ENCODE measurements at places on chromosomes 12 and 14.

GRCh38 chr14:76927971-76928700, 100.4 kb downstream of the IRF2BPL start:
- DNase-seq = no peak

DNA sequence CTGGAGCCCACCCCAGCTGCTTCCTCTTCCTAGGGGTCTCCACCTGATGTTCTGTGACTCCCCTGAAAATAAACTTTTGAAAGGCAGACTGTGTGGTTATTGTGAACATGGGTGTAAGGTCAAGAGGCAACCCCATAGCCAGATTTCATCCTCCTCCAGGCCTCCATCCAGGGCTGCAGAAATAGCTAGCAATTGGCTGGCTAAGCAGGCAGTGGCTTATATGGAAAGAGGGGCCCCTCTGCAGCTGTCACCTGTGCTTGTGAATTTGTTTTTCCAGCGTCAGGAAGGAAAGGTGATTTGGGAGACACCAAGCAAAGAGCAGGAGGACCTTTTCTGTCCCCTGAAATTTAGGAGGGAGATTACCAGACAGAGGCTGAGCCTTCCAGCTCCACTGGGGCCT, 55.8 kb downstream of the ZFP36L1 start:
- DNase-seq = no peak

- DNase-seq = no peak
Observed at GRCh38 chr14:93040982-93041381, 74.7 kb downstream of the ITPK1 start.

- DNase-seq = no peak
Observed at GRCh38 chr12:127126260-127126628, 1140.7 kb upstream of the TMEM132C start.

DNA sequence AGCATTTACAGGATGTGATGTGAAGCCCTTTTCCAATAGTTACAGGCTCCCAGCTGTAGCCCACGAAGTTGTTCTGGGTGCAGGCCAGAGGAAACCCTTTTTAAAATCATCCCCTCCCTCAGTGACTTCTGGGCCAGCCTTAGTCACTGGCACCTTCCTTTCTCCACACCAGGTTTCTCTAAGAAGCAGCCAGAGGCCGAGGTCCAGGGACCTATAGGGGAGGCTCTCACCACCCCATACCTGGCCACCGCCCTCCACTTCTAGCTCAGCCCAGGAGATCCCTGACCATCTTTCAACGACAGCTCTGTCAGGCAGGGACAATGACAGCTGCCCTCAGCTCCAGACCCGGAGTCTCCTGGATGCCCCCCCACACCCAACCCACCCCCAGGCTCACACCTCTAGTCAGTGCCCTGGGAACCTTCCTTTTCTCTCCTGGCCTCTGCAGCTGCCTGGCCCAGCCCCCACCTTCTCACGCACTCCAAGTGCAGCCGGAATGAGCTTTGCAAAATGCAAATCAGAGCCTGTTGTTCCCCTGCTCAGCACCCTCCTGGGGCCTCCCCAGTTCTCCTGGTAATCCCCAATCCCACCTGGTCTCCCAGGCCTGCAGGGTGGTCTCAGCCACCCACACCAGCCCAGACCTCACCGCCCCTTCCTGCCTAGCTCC, 46.7 kb downstream of the TESC start:
- DNase-seq = no peak

GRCh38 chr14:63468294-63468693, 74.9 kb downstream of the PPP2R5E start:
- DNase-seq = no peak

- DNase-seq = no peak
Observed at GRCh38 chr14:20494935-20495766, 10.2 kb upstream of the RNASE10 start.

DNA sequence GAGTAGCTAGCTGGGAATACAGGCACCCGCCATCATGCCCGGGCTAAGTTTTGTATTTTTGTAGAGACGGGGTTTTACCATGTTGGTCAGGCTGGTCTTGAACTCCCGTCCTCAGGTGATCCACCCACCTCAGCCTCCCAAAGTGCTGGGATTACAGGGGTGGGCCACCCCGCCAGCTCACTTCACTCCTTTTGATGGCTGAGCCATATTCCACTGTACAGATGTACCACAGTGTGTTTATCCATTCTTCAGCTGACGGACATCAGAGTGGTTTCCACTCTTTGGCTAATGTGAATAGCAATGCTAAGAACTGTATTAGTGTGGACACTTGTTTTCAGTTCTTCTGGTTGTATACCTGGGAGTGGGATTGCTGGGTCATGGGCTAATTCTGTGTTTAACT, 29.5 kb downstream of the SNRNP35 start:
- DNase-seq = no peak

DNA sequence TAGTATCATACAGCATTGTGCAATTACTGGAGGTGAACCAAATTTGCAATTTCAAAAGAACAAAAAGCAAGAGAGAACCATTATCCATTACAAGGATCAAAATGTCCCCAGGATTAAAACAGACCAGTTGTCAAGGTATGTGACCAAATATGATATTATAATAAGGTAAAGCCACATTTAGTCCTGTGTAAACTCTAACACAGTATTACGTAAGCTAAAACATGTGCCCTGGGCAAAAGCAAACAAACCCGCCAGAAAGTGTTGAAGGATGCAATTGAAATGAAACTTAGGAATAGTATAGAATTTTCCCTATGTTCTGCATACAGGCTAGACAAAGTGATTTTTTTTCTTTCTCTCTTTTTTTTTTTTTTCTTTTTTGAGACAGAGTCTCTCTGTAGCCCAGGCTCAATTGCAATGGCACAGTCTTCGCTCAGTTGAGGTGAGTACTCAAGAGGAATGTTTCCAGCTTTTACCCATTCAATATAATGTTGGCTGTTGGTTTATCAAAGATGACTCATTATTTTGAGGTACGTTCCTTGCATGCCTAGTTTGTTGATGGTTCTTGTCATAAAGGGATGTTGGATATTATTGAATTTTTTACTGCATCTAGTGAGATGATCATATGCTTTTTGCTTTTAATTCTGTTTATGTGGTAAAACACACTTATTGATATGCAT, 137.1 kb upstream of the FOXG1 start:
- DNase-seq = no peak

DNA sequence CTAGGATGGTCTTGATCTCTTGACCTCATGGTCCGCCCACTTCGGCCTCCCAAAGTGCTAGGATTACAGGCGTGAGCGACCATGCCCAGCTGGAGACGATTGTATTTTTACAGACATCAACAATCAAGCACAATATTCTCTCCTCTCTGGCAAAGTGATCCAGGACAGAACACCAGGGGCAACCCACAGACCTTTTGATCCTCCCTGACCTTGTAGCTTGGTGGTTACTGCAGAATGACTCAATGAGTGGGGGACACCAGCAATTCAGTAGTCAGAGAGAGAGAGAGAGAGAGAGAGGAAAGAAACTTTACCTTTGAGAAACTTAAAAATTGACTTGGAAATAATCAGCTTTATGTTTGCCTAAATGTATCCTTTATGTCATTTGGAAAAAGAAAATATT, 51.2 kb downstream of the DRAM1 start:
- DNase-seq = no peak

GRCh38 chr12:62350554-62350953, 90.3 kb downstream of the USP15 start:
- no peak for DNase-seq

- DNase-seq = no peak
Observed at GRCh38 chr12:92921877-92922276, 7.2 kb downstream of the EEA1 start.

- DNase-seq = no peak
Observed at GRCh38 chr12:58528271-58528670, 392.0 kb downstream of the LRIG3 start.

DNA sequence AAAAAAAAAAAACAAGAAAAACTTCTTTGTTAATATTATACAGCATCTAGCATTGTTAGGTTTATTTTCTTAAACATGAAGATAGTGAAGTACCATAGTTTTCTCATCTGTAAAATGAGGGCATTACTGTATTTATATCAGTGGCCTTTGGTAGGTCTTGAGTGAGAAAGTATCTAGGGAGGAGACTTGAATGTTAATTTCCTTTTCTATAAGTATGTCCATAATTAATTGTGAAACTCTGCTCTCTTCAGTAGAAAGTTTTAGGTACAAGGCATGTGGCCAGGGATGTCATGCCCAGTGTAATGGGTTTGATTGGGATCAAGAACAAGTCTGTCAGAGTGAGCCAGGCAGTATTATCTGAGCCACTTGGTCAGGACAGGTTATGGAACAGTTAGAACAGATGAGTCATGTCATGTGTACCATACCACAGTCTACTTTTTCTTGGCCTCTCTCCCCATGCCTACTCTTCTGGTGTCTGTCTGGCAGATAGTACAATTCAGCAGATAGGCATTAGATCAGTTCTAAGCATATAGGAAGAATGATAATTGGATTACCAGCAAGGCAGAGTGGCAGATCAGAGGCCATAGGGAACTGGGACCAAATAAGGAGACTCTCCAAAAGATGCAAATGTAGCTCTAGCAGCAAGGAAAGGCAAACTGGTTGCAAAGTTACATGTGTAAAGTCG, 30.4 kb downstream of the FBXO34 start:
- no peak for DNase-seq

DNA sequence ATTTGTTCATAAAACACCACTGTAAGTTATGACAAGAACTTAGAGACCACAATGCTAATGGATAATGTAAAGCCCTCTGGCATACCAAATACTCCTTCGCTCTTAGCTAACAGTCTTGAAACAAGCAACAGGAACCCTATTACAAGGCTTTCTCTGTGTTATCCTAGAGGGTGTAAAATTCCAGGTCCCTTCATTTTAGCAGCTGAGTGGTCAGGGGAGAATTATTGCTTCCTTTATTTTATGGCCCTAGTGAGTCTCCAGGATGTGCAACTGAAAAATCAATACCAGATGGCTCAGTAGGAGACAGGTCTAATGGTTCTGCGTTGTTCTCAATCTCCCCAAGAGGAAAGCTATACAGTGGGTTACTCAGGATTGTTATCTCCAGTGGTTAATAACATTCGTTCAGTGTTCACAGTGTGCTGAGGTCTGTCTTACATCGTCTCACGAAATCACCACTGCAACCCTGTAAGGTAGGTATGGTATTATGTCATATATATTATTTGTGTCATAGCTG, 172.7 kb upstream of the CNOT2 start:
- no peak for DNase-seq

DNA sequence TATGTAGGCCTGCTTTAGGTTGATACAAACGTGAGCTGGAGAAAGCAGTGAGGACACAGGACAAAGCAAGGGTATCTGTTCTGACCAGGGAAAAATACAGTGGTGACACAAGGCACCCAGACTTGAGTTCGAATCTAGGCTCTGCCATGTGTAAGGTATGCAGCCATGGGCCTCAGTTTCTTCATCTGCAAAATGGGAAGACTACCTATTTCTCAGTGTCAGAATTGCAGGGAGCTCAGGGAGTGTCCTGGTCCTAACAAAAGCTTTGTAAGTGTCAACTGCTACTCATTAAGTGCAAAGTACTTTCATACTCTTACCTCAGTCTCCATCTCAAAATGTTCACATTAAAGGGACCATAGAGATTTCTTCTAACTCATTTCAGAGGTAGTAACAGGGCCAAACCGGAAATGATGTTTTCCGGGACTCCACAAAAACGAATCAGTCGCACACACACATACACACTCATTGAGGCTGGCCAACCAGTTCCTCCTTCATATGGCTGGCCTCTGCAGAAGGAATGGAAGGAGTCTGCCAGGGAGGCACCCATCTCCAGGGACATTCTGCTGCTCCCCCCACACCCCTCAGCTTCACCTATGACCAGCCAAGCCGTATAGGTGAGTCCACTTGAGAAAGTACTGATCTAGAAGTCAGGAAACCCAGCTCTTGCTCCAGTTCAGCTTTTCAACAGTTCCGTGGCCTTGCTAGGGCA, 7.8 kb downstream of the CTDSP2 start:
- no peak for DNase-seq

GRCh38 chr12:48961801-48962200, 4.5 kb upstream of the ARF3 start:
- DNase-seq = no peak

GRCh38 chr12:5565933-5566599, 134.2 kb downstream of the NTF3 start:
- DNase-seq = no peak

GRCh38 chr12:59164226-59164625, 243.9 kb upstream of the LRIG3 start:
- no peak for DNase-seq

GRCh38 chr12:33184161-33184560, 255.5 kb downstream of the SYT10 start:
- no peak for DNase-seq

DNA sequence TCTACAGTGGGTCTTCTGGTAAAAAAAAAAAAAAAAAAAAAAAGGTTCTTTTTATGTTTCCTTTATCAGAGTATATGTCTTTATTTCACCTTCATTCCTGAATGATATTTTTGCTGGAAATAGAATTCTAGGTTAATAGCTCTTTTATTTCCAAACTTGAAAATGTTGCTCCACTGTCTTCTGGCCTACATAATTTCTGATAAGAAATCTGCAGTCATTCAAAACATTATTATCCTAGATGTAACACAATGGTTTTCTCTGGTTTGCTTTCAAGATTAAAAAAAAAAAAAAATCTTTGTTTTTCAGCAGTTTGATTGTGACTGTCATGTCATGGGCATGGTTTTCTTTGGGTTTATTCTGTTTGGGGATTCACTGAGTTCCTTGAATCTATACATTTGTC, 19.5 kb downstream of the DCP1B start:
- DNase-seq = no peak

DNA sequence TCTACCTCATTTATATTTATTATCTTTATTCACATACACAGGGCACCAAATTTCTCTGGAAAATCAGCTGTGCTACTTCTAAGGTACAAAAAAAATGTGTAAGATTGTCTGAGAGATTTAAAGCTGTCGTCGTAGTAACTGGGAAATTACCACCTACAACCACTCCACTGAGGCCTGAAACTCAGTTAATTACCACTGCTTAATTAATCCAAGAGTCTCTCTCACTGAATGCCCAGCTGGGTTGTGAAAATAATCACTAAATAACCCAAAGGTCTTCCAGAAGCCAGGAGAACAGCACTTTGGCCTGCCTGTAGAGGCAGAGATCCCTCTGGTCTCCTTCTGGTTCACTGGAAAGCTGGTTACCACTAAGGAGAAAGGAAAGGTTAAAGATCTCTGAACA, 207.2 kb upstream of the TMPO start:
- no peak for DNase-seq

- DNase-seq = no peak
Observed at GRCh38 chr12:3054374-3054773, 22.8 kb upstream of the TSPAN9 start.
